ENCODE measurements at places on chromosomes 2 and 18.
A peak's percentile ranks its signal among the peaks of the same experiment; 100 is the strongest.

GRCh38 chr18:45621061-45621511 is 5.8 kb downstream of the SLC14A2 start:
- DNase-seq = peak; percentile 42

DNA sequence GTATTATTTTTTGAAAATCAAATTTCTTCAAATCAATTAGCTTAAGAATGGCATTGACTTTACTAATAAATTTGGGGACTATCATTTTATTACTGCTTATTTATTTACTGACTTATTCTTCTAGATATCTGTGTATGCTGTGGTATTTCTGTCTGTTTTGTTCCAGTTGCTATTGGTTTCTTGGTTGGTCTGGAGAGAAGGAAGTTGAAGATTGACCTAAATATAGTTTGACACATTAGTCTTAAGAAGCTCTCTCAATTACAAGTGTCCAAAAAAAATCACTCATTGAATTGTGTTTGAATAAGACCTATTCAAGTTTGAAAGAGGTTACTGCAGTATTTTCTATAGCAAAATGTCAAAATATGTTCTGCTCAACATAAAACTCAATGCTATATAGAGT is 153.3 kb upstream of the KYNU start:
- no peak for DNase-seq

GRCh38 chr18:59087391-59087790 is 52.3 kb upstream of the SEC11C start:
- no peak for DNase-seq

DNA sequence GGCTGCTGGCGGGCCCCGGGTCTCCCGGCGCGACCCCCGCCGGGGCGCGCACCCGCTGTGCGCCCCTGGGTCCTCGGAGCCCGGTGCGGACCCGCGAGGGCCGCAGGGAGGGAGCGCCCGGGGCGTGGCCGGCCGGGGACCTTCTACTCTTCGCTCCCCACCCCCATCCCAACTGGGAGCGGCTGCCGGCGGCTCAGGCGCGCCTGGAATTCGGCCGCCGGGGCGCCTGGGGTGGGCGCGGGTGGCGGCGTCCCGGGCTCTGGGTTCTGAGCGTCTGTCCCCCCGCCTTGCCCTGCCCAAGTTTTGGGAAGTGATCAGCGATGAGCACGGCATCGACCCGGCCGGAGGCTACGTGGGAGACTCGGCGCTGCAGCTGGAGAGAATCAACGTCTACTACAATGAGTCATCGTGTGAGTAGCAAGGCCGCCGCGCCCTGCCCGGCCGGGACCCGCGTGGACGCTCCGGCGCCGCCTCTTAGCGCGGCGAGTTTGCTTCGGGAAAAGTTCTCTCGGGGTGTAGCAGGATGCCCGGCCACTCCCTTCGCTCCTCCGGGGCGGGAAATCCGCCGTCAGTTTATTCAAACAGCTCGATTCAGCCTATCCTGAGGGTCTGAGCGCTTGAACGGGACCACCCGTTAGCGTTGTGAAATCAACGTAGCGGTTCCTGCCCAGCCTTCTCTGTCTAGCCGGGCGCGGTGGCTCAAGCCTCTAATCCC is 502 bp downstream of the TUBB6 start:
- DNase-seq = no peak

DNA sequence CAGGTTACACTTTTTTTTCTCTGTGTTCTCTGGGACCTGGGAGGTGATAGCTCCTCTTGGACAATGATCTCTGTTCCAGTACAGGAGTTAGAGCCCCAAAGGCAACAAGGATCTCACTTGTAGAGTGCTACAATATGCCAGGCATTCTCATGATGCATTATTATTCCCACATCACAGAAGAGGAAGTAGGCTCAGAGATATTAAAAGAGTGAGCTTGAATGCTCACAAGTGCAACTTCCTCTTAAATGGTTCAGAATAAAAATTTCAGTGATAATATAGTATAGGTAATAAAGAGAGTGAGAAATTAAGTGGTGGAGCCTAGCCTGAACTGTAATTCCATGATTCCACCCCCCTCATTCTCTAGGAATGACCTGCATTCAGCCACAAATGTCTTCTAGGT is 21.4 kb downstream of the POLE4 start:
- DNase-seq = no peak

DNA sequence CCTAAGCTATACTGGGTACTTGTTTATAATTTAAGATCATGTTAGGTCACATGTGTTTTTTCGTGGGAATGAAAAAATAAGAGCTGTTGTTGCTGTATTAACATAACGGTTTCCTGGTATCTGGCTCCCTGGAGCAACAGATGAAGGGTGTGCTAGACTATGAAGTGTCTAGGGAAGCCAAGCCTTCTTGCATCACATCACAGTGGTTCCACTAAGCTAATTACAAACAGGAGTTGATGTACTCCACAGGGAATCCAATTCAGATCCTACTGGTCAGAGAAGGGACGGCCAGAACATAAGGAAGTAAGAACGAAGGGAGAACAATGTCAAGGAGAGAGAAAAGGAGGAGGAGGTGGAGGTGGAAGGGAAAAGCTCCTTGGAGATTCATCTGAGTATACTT is 193.0 kb upstream of the CYP26B1 start:
- DNase-seq = no peak

GRCh38 chr2:101349893-101350662 is 37.2 kb downstream of the CREG2 start:
- DNase-seq = no peak

- DNase-seq = no peak
Observed at GRCh38 chr2:140714586-140714985, 1416.2 kb downstream of the LRP1B start.

Data from NCI-H2171 (cell line).